Stimulated activated CD8-positive, alpha-beta memory T cell treated with anti-CD3 and anti-CD28 coated beads, Interleukin-7, amount 100 ng/mL, for 48 hours (primary cell): ENCODE measurements at places on chromosomes 5 and 9.
A peak's percentile ranks its signal among the peaks of the same experiment; 100 is the strongest.

DNA sequence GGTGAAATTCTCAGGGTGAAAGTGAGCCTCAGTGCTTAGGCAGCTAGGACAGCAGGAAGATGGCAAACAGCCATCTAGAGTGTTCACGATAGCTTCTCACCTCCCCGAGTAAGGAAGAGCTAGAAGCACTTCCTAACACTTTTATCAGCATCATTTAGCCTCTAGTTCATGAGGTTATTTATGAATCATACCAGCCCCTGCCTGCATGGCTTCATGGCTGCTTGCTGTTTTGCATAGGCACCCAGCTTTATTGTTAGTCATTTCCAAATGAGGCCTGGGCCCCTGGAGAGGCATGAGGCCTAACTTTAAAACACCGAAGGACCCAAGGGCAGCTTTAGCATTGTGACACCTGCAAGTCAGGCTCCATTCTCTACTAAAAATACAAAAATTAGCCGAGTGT lies 134.9 kb upstream of the PANK3 start:
- no peak for DNase-seq

DNA sequence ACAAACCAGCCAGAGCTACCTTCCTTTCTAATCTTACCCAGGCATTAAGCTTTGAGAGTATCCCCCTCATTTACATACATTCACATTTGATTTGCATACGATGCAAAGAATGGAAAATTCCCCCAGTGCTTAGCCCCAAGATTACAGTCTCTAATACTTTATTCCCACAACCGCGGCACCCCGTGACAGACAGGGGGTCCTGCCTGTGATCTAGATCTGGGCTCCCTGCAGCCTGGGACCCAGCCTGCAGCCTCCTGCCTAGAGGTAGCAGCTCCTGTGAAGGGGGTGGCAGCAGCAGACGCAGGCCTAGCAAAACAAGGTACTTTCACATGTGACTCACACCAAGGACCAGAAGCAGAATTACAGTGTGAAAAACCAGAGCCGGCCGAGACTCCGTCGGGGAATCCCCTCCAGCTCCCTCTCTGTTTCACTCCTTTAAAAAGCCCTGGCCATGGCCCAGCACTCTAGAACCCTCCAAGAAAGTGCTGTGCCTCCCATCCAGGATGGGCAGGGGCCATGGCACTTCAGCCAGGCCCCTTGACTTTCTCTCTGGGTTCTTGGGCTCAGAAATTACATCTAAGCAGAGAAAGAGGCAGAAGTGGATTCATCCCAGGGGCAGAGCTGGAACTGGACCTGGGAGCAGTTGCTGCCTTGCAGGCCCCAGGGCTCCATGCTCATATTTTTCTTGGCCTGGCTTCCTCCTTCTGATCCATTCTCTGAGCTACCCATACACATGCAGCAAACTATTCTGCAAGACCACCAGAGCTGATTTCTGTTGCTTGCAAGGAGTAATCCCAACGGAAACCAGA lies 14.0 kb upstream of the TCF7 start:
- peak; percentile 86 for DNase-seq

GRCh38 chr5:149940077-149940574 lies 4.5 kb downstream of the PDE6A start:
- DNase-seq: no peak

GRCh38 chr9:86443992-86444391 lies 89.8 kb upstream of the TUT7 start:
- no peak for DNase-seq

DNA sequence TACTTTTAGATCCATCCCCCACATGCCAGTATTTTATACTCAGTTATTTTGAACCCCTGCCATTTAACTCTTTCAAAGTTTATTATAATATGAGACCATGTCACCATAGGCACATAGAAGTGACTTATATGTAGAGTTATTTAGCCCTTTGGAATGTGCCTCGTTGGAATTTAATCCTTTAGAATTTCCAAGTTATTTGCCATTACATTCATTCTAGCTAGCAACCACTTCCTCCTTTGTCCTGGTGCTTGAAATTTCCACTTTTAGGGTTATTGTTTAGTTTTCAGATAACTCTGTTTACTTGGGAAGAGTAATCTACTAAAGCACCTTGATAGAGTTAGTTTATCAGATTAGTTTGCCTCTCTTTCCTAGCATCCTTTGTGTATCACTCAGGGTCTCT lies 82.8 kb upstream of the TLE1 start:
- DNase-seq: no peak

GRCh38 chr5:76790632-76791290 lies 28.1 kb upstream of the F2RL1 start:
- no peak for DNase-seq

GRCh38 chr5:5738797-5739489 lies 316.5 kb downstream of the ICE1 start:
- DNase-seq: no peak

- DNase-seq: no peak
Measured at GRCh38 chr9:126615245-126615790, 1.6 kb downstream of the LMX1B start.

DNA sequence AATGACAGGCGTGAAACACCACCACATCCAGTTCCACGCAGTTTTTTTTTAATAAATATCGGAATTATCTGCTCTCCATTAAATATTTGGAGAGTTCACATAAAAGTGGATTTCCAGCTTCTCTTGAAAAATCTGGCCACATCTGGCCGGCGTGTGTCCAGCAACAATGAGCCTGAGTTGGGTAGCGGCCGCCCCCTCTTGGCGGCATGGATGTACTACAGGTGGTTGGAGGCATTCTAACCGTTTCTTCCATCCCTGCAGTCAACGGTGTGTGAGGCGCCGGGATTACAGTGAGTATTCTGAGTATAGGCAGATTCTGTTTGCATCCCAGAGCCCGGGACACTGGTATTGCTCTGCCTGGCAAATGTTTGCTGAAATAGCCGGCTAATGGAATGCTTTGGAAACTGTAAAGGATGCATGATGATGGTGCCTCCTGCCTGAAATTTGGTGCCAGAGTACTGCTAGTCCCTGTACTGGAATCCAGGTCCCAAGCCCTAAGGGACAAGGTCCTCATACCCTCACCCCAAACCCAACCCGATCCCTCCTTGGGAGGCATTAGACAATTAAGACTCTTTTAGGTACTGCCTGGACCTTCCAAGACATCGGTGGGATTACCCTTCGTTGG lies 13.6 kb upstream of the GM2A start:
- DNase-seq: no peak
